ENCODE measurements at places on chromosomes 3 and 15.

- DNase-seq: no peak
Observed at GRCh38 chr3:194685065-194685717, 492 bp upstream of the FAM43A start.

DNA sequence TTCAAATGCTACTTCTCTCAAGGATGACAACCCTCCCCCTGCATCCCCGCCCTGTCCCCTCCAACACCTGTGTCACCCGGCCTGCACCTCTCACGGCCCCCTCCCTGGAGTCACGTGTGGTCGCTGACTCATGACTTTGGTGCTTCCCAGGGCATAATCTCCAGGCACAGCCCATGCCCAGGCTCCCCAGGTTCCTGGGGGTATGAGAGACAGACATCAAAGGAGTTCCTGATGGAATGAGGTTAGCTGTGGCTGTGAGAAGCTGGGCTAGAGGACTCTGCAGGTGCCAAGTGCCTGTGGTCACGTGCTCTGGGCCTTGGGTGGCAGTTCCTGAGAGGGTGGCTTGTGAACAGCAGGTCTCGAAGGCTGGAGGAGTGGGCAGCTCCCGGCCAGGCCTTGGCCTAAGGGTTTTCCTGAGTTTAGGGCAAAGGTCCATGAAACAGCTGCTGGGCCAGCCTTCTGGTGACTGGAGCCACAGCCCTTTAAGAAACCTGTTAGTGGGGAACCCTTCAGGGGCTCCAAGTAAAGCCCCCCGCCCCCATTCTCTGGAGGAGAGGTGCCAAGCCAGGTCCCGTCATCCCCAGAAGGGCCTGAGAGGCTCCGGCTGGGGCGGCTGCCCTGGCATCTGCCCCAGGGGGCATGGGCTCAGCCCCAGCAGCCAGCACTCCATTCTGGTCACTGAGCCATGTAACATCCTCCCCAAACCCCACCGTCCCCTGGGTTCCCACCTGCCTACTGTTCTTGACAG is 230.0 kb downstream of the XXYLT1 start:
- DNase-seq: no peak

DNA sequence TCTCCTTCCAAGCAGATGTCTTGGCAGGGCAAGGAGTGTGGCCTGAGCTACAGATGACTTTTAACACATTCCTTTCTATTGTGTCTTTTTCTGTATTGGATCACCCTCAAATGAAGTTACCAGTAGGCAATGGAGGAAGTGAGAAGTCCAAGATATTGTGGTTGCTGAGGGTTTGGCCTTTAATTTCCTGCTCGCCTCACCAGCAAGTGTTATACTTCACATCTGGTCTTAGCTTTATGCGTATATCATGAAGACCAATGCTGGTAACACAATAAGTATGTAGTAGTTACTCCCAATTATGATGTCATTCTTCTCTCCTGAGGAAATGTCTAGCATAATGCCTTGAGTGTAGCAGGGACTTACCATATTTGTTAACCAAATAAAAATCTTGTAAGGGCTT is 179.9 kb downstream of the ZIC1 start:
- DNase-seq: no peak

GRCh38 chr15:101537483-101538080 is 48.1 kb upstream of the PCSK6 start:
- no peak for DNase-seq

DNA sequence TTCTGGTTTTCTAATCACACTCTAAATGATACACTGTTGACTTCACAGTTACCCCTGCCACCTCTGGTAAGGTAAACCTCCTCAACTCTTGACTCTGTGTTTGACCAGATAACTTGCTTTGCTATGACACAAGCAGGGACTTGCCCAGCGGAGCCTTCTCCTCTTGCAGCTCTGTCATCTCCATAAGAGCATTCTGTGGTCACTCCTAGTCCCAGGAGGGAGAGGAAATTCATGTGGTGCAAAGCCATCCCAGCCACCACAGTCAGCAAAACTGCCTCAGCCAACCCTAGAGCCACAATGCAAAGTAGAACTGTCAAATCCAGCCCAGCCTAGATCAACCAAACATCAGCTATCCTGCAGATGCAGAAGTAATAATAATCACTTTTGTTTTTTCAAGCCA is 144.7 kb upstream of the GADL1 start:
- no peak for DNase-seq

DNA sequence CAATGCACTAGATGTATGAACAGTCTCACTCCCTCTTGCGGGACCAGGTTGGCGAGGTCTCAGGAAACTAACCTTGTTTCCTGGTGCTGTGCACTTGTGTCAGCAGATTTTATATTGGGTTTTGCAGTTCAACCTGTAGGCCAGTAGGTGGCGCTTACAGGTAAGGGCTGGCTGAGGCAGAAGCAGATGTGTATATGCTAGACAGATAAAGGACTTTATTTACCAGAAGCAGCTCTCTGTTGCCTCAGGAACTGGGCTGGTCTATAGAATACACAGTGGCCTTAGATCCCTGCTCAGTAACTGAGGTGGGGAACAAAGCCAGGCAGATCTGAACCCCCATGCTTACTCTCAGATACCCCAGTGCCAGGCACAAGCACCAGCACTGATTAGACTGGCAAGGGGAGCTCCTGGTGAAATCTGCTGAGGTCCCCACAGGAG is 296.8 kb downstream of the DOCK3 start:
- peak; percentile 33 for DNase-seq

DNA sequence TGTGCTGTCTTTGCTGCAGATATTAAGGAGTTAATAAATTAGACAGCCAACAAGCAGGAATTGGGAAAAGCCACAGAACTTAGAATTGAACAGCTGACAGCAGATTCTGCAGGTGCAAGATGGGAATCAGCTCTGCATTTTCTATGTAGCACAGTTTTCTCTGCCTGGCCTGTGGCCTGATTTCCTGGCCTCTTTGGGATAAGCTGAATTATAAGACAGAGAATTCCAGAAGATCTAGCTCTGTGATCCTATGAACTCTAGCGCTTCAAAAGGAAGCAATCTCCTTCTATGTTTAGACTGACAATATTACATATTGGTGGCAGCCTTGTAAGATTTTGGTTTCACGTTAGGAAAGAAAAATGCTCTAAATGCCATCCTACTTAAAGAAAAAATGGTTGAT is 24.0 kb upstream of the SOX2 start:
- DNase-seq: no peak

GRCh38 chr15:99021694-99022093 is 14.1 kb upstream of the PGPEP1L start:
- DNase-seq: no peak

- DNase-seq: no peak
Observed at GRCh38 chr3:127107491-127108375, 85.2 kb upstream of the PRR23E start.

DNA sequence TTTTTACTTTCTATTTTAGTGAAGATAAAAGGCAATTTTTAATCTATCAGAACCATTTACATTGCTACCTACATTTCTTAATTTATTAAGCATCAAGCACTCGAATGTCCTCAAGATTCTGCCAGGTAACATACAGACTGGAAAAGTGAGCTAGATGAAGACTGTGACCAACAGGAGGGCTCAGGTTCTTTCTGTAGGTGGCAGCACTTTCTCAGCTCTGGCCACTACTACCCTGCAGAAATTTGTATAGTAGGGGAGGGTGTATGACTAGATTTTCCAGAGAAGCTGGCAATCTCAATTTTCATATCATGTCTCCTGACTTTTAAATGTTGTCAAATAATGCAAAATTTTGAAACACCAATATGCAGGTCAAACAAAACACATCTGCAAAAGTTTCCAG is 165.0 kb upstream of the SUCLG2 start:
- DNase-seq: no peak

DNA sequence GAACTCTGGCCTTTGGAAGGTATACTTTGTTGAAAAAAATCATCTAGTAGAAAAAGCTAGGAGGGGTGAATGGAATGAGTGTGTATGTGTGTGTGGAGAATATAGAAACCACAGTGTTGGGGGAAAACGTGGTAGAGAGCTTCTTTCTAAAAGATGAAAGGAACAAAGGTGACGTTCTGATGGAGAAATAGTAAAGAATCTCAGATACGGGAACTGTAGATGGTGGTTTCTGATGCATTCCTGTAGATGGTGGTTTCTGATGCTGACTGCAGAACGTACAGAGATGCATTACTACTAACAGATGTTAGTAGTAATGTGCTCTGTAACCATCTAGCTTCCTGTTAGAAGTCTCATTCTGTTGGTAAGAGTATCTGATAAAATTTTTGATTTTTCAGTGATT is 60.2 kb downstream of the VPS8 start:
- no peak for DNase-seq

DNA sequence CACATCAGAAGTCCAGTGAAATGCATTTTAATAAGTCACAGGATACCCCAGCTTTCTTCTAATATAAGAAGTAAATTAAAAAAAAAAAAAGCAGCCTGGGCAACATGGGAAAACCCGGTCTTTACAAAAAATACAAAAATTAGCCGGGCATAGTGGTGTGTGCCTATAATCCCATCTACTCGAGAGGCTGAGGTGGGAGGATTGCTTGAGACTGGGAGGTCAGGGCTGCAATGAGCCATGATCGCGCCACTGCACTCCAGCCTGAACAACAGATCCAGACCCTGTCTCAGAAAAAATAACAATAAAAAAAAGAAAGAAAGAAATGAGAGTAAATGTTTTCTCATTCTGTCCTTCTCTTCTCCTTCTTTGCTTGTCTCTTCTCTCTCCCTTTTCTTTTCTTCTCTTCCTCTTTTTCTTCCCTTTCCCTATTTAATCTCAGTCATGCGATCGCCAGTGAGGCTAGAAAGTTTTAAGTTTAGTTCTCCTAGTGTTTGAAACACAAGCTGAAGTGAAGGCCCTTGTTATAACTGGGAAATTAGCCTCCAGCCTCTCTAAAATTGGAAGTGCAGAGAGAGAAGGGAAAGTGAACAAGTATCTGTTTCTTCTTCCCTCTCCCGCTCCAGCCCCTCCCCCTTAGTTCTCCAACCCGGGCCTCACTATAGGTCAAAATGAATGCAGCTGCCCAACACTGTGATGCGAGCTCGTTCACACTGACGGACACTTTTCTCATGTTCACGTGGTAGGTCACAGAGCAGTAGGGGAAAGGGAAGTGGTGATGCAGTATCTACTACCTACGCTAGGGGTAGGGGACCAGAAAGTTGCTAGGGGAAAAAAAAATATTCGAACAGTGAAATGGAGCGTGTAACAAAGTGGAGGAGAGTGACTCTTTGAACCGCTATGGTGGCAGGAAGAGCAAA is 23.5 kb upstream of the TSC22D2 start:
- no peak for DNase-seq

DNA sequence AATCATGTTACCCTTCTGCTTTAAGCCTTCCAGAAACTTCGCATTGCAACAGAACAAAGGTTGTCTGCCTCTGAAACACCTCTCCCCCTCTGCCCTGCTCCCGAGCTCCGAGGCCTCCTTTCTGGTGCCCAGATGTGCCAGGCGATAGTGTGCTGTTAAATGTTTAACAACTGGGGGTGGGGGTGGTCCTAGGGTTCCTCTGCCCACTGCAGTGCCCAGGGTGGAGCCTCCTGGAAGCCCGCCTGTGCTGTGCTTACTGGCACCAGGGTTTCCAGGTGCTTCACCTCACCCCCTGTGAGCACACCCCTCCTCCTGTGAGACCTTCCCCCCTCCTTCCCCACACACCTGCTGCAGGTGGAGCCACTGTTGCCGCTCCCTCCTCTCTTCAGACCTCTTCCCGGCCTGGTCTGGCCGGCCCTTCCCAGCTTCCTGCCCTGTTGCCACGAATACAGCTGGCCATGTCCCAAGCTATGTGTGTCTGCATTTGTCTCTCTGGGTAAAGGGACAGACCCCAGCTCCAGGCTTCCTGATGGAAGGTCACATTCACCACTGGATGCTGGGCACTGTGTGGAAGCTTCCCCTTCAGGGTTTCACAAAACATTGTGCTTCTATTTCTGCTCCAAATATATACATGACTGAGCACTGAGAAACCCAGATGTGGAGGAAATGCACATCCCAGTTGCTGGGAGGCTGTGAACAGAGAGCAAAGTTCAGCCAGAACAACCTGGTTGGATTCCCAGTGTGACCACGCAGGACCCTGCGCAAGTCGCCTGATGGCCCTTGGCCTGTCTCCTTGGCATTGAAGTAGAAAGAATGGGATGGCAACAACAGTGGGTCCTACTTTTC is 37.2 kb downstream of the MGLL start:
- DNase-seq: no peak

GRCh38 chr3:57923101-57923500 is 85.1 kb upstream of the FLNB start:
- no peak for DNase-seq

- no peak for DNase-seq
Observed at GRCh38 chr3:44930911-44931310, 45.1 kb downstream of the ZDHHC3 start.

- no peak for DNase-seq
Observed at GRCh38 chr3:135514060-135514448, 451.5 kb upstream of the PPP2R3A start.

- DNase-seq: peak; percentile 39
Observed at GRCh38 chr3:41199866-41200668, 762 bp downstream of the CTNNB1 start.

- DNase-seq: no peak
Observed at GRCh38 chr3:87997298-87997697, 61.5 kb downstream of the CGGBP1 start.

GRCh38 chr3:187736418-187736871 is 8.8 kb downstream of the BCL6 start:
- no peak for DNase-seq

GRCh38 chr15:98647026-98647773 is 1.1 kb upstream of the IGF1R start:
- peak; percentile 77 for DNase-seq

DNA sequence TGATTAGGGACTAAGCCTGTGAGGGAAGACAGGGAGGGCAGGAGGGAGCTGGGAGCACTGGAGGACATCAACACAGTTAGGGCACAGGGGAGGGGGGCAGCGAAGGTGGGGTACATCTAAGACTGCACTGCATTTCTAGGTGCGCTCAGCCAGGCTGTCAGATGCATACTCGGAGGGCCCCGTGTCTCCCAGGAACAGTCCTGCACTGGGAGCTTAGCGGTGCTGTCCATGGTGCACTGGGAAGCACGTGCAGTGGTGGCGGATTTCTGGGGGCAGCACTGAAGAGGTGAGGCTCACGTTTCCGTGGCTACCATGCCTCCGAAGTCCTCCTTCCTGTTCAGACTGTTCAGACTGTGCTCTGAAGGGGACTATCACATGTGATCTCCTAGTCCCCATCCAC is 54.4 kb downstream of the ROPN1B start:
- no peak for DNase-seq

DNA sequence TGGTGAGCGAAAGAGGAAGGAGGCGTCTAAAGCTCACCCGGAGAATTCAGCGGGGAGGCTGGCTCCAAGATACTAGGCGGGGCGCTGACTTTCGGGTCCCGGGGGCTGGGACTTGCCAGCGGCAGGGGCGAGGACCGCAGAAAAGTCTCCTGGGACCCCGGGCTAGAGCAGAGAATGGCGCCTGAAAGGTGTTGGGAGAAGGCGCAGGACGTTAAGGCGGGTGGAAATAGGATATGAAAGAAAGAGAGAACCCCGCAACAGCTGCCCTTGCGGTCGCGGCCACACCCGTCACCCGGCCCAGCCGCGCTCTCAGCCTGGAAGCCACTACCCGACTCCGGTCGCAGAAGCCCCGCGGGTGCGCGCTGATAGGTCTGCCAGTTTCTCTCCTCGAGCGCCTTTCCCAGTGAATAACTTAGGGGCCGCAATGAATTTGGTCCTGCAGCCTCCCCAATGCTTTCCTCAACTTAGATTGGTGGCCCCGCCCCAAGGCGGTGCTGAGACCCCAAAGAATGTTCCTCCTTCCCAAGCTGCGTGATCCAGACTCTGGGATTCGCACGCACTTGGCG is 604 bp downstream of the LTK start:
- DNase-seq: no peak

GRCh38 chr3:11924518-11924917 is 77.8 kb upstream of the TAMM41 start:
- no peak for DNase-seq

- no peak for DNase-seq
Observed at GRCh38 chr3:188489639-188490405, 335.9 kb downstream of the LPP start.

All from activated naive CD4-positive, alpha-beta T cell (primary cell).